Mesothelial cell of epicardium (in vitro differentiated cells): ENCODE measurements at places on chromosomes 2 and 18. TPM values are rescaled to one million over a fixed set of nuclear protein-coding genes. Genes with fewer than 3 reads are reported as not detected.

GRCh38 chr2:238574490-238575271 lies 148.0 kb downstream of the ASB1 start:
- DNase-seq: no peak

GRCh38 chr2:20990442-20991430 lies 53.1 kb downstream of the APOB start:
- no peak for DNase-seq

DNA sequence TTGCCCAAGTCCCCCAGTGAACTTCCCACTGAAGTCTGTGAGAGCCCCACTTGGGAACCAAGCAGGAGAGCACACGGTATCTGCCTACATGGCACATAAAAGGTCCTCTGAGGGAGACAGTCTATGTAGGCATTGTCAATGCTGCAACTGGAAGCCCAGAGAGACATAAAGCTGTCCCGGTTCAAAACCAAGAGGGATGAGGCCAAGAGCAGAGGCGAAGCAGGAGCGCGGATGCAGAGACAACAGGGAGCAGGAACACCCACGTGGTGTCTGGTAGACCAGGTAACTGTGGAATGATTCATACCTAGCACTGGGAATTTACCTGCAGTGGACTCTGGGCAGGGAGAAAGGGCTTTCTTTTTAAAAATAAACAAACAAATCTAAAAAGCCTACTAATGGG lies 233.1 kb upstream of the SOX11 start:
- DNase-seq: no peak

DNA sequence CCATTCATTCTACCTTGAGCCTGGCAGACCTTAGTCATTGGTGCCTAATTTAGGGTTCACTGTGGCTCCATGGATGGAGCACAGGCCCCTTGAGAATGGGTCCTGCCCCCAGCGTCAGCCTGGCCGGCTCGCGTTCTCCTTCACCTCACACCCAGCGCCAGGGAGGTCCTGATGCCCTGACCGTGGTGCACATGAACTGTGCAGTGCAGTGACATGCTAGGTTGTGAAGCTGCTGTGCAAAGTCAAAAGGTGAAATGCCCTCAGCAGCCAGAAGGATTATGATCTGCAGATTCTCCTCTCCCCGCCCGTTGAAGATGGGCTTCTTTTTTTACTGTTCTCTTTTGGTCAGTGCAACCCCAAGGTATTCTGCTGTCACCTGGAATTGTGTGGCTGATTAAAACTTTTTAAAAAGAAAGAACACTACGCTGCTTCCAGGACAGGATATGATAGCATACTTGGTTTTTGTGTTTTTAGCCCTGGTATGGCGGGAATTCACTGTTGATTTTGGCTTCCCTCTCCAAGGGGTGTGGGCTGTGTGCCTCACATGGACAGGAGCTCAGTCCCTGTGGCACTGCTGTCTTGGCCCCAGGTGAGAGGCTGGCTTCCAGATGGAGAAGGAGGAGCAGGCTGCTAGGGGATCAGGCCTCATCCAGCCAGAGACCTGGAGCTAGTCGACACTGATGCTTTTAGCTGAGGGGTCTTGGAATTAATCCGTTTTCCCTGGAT lies 49.4 kb upstream of the MCFD2 start:
- DNase-seq: no peak

- no peak for DNase-seq
Measured at GRCh38 chr2:219086196-219086595, 25.5 kb upstream of the IHH start.

- DNase-seq: no peak
Measured at GRCh38 chr18:10840743-10841142, 308.6 kb downstream of the PIEZO2 start.

DNA sequence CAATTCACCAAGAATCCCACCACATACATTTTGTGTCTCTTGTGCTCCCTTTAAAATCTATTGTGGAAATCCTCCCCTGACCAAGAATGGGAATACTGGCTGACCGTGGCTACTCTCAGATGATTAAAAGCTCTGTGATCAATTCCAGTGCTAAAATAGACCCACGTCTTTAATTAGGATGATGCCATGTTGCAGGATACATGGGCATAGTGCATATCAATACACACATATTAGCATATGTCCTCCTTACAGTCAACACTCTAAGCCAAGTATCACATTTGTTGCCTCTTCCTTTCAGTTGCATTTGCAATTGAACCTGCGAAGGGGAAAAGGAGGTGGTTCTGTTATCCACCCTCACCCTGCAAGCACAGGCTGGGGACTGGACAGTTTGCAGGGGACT lies 41.8 kb downstream of the SPP2 start:
- DNase-seq: no peak

DNA sequence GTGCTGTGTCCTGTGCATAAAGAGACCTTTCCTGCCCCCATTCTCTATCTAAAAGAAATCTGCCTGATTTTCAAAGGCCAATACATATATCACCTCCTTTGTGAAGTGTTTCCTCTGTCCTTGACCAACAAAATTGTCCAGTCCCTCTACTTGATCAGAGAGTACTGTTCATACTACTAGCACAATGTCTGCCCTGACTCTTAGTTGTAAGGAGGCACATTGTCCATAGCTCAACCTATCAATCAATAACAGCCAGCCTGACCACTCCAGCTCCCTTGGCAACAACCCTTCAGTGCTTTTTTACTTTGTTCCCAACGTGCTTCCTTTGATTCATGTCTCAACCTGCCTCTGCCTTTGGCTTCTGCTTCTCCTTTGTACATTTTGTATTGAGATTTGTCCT lies 398.9 kb downstream of the TRIB2 start:
- DNase-seq: no peak

- DNase-seq: no peak
Measured at GRCh38 chr2:238658054-238658407, 189.9 kb upstream of the TWIST2 start.

DNA sequence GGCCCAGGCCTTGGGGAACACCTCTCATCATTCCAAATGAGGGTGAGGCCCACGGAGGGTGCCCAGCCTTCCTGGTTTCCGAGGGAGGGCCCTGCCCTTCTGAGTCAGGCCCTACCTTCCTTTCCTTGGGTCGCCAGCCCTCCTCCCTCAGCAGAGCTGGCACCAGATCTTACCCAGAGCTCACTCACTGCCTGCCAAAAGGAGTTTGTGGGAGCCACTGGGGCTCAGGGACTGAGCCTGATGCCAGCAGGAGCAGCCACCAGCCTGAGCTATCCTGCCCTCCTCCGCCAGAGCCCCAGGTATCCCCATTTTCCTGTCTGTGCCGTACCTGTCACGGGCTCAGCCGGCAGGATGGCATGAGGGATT lies 64.1 kb downstream of the NRP2 start:
- DNase-seq: no peak

DNA sequence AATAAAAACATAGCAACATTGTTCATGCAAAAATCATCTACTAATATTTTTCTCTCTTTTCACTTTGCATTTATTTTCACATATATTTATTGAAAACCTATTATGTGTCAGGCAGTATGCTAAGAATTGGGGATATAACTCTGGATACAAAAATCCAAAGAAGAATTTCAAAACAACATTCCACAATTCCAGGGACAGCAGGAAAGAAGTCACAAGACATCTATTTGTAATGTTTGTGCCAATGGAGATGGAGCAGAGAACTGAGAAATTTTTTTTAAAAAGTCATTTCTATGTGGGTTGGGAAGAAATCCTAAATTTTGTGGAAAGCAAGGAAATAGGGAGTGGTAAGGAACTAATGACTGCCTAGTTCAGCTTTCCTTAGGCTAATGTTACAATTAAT lies 128.6 kb upstream of the TLK1 start:
- no peak for DNase-seq

DNA sequence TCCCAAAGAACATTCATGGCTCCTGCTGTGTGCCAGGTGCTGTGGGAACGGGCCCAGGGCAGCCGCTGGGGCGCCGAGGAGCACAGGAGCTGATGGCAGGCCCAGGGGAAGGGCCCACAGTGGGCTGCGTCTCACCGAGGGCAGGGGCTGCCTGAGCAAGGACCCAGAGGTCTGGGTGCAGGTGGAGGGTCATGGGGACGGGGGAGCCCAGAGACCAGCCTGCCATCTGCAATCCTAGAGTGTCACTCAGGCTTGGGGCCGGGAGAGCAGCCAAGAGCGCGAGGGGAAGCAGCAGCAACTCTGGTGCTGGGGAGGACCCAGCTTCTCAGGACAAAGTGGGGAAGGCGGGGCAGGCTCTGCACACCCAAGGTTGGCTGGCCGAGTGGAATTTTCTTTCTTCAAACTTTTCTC lies 207.4 kb downstream of the HDAC4 start:
- no peak for DNase-seq

The MATN3 gene
- 1.6 to 2.7 TPM (median 2.1 TPM) in 3 replicates for total RNA-seq

The ALMS1 gene
- 38.7 to 42.2 TPM (median 40.6 TPM) in 3 replicates for total RNA-seq

The PIEZO2 gene
- total RNA-seq: 36.7 to 43.7 TPM (median 40.9 TPM) in 3 replicates
